ENCODE measurements at places on chromosomes 16 and 17. TPM values are rescaled to one million over a fixed set of nuclear protein-coding genes. Genes with fewer than 3 reads are reported as not detected.

Gene RAB26
- total RNA-seq: 0.73 TPM

DNA sequence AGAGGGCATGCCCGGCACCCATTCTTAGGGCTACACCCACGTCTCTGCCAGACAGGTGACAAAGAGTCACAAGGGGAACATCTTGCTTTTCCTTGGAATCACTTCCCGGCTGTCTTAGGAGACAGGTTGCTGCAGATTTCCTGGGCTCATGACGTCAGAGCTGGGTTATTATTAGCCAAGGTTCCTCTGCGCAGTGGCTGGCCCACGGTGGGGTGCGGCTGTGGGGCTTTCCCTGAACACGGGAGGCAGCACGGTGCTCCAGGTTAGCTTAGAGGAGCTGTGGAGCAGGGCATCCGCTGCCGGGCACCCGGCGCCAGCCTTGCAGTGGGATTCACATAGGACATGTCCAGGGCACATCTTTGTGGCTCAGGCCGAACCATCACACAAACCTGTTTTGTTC, 118.0 kb upstream of the PLCG2 start:
- H3K4me3 ChIP-seq: no peak overlapping the region
- no peaks in the 10 kb centered on the region for H3K36me3 ChIP-seq
- H3K4me1 ChIP-seq: no peaks in the 10 kb centered on the region
- no peak for DNase-seq
- H3K27me3 ChIP-seq: no peaks in the 10 kb centered on the region
- H3K27ac ChIP-seq: no peak overlapping the region

Gene CTRB2
- not detected for total RNA-seq

DNA sequence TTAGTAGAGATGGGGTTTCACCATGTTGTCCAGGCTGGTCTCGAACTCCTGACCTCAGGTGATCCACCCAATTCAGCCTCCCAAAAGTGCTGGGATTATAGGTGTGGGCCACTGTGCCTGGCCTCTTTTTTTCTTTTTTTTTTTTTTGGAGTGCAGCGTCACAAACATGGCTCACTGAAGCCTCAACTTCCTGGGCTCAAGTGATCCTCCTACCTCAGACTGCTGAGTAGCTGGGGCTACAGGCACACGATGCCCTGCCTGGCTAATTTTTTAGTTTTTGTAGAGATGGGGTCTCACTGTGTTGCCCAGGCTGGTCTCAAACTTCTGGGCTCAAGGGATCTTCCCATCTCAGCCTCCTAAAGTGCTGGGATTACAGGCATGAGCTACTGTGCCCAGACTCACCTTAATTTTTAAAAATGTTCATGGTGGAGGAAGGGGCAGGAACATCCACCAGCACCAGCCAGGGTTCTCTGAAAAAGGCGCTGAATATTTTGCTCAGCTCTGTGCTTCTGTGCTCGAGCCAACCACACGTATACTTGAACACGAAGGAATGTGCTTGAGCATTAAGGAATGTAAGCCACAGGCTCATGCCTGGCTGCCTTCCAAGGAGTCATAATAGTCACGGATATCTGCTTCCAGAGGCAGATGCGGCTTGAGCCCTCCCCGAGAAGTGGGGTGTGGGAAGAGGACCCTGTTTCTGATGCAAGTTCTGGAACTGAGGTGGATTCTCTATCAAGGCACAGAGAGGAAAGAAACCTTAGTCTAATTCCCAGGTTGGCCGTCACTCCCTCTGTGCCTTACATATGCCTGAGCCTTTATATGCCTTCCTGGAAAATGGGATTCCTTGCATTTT, 65.5 kb upstream of the CREBBP start:
- H3K36me3 ChIP-seq: no peaks in the 10 kb centered on the region
- no peaks in the 10 kb centered on the region for H3K27me3 ChIP-seq
- peaks cover 3% of the 10 kb centered on the region for H3K4me1 ChIP-seq
- H3K27ac ChIP-seq: peak overlapping the region; percentile 69

- DNase-seq: no peak
- H3K4me3 ChIP-seq: no peak overlapping the region
- H3K4me1 ChIP-seq: no peaks in the 10 kb centered on the region
- no peaks in the 10 kb centered on the region for H3K27me3 ChIP-seq
Measured at GRCh38 chr17:27824745-27825144, 24.4 kb upstream of the NOS2 start.

DNA sequence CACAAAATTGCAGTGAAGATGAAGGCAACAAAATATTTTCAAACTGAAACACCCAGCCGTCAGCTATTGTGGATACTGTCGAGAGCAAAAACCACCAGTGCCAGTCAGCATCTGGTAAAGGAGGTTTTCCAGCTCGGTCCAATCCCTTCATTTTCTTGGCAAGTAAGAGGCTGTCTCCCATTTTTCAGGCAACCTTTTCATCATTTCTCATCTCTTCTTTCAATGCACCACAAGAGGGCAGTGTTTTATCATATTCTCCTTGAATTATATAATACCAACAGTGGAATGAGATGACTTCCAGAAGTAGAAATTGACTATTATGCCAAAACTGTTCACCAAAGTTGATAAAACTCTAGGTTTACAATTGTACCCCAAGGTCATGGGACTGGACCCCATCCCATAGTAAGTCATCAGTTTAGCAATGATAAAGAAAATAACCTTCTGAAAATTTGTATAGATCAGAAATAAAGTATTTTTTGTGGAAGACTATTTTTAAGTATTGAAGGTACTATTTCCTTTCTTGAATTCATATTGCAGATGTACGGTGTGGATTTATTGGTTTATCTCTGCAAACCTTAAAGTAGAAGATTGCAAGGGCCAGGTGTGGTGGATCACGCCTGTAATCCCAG, 16.8 kb downstream of the NQO1 start:
- no peak overlapping the region for H3K27ac ChIP-seq
- H3K4me3 ChIP-seq: no peak overlapping the region
- H3K36me3 ChIP-seq: no peaks in the 10 kb centered on the region
- H3K4me1 ChIP-seq: peaks cover 2% of the 10 kb centered on the region

Gene GP1BA
- total RNA-seq: 0.31 TPM

DNA sequence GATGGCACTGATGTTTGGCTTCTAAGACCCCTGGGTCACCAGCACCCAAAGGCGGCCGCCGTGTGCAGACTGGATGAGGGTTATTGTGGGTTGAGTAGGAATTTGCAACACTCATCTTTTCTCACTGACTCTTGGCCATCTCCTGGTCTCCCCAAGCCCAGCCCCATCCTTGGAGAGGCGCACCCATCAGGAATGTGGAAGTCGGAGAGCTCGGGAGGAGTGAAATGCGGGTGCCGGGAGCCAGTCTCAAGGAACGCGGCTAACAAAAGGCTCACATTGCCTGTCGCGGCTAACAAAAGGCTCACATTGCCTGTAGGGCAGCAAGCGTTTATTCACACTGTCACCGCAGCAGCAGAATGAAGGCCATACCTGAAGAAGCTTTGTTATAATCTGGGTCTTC, 248.6 kb downstream of the FOXL1 start:
- H3K4me1 ChIP-seq: no peaks in the 10 kb centered on the region
- DNase-seq: no peak
- no peak overlapping the region for H3K4me3 ChIP-seq
- H3K36me3 ChIP-seq: no peaks in the 10 kb centered on the region
- no peak overlapping the region for H3K27ac ChIP-seq

- no peak overlapping the region for H3K27ac ChIP-seq
- no peak overlapping the region for H3K4me3 ChIP-seq
- H3K36me3 ChIP-seq: no peaks in the 10 kb centered on the region
- no peaks in the 10 kb centered on the region for H3K27me3 ChIP-seq
- no peaks in the 10 kb centered on the region for H3K4me1 ChIP-seq
- no peak for DNase-seq
Measured at GRCh38 chr17:64192589-64192988, 62.6 kb upstream of the ERN1 start.

DNA sequence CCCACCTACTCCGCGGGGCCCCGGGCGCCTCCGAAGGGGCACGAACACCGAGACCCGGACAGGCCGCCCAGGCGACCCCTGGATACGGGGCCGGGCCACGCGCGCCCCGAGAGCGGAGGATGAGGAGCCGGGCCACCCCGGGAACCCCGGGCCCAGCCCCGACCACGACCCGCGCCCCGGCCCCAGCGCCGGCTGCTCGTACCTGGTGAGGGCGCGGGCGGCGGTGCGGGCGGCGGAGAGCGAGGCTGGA, 192 bp downstream of the FASN start:
- H3K36me3 ChIP-seq: peaks cover 34% of the 10 kb centered on the region
- H3K4me3 ChIP-seq: peak overlapping the region; percentile 90
- peak overlapping the region; percentile 92 for H3K27ac ChIP-seq
- H3K4me1 ChIP-seq: peaks cover 18% of the 10 kb centered on the region
- DNase-seq: no peak
- H3K27me3 ChIP-seq: no peaks in the 10 kb centered on the region

- H3K27me3 ChIP-seq: no peaks in the 10 kb centered on the region
- no peak for DNase-seq
- no peaks in the 10 kb centered on the region for H3K4me1 ChIP-seq
- no peak overlapping the region for H3K4me3 ChIP-seq
Measured at GRCh38 chr16:56067406-56067805, 123.9 kb upstream of the GNAO1 start.

Gene TLCD2
- total RNA-seq: 14.4 TPM

GRCh38 chr16:81537721-81538561, 93.3 kb downstream of the CMIP start:
- DNase-seq: no peak

DNA sequence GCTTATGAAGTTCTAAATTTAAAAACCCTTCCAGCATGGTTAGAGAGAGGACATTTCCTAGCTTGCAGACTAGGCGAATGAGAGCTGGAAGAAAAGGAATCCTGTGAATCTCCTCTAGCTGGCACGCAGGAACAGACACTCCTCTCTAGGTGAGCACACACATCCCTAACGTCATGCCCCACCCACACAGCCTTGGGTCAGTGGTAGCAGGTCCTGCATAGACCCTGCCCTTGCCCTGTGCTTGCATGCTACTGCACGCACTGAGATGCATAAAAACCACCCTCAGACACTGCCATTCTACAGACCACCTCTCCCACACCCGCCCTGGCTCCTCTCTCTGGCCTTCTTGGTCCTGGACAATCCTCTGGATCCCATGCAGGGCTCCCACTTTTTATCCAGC, 23.5 kb downstream of the CES1 start:
- no peaks in the 10 kb centered on the region for H3K36me3 ChIP-seq
- no peaks in the 10 kb centered on the region for H3K27me3 ChIP-seq
- H3K4me3 ChIP-seq: no peak overlapping the region
- no peak for DNase-seq

- no peaks in the 10 kb centered on the region for H3K36me3 ChIP-seq
- H3K27me3 ChIP-seq: no peaks in the 10 kb centered on the region
- H3K4me1 ChIP-seq: peaks cover 2% of the 10 kb centered on the region
- no peak overlapping the region for H3K4me3 ChIP-seq
- DNase-seq: no peak
Measured at GRCh38 chr16:89596957-89597649, 16.3 kb upstream of the DPEP1 start.

DNA sequence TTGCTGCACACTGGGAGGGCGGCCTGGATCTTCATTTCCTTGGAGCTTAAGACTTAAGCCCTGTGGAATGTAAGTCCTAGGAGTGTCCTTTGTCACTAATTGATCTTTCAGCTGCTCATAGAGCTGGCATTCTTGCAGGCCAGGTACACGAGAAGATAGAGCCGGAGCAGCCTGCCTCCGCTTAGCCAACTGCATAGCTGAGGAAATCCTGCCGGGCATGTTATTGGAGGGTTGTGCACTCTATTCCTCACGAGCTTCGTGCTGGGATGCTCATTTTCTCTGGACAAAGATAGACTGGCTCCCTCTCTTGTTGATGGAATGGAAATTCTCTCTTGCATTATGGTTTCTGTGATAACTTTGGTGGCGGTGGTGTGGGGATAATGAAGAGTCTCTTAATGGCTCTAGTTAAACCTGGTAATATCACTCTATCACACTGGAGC, 76.9 kb downstream of the RPA1 start:
- H3K36me3 ChIP-seq: no peaks in the 10 kb centered on the region
- H3K27ac ChIP-seq: no peak overlapping the region
- DNase-seq: no peak
- H3K27me3 ChIP-seq: peaks cover 41% of the 10 kb centered on the region
